ENCODE measurements at places on chromosomes 2 and 18.

- no peak for DNase-seq
Measured at GRCh38 chr2:118058951-118059350, 29.3 kb upstream of the INSIG2 start.

- no peak for DNase-seq
Measured at GRCh38 chr2:12334412-12334966, 382.2 kb upstream of the TRIB2 start.

DNA sequence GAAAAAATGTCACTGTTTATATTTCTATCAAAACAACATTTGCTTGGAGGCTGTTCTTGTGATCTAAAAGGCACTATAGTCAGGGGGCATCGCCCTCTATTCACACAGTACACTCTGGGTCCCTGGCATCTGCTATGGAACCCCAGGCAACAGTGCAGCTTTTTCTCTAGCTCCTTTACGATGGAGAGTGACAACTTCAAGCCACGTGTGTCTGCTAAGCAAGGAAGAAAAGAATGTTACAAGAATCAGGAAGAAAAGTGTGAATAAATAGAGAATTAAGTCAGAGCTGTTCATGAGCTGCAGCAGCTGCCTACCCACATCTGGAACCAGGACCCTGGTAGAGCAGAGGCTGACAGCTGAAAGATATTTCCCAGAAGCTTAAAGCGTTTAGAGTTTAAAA lies 11.2 kb downstream of the RND3 start:
- DNase-seq: no peak

GRCh38 chr2:46315103-46315890 lies 18.1 kb downstream of the EPAS1 start:
- DNase-seq: no peak

- DNase-seq: no peak
Measured at GRCh38 chr18:63273222-63273927, 46.2 kb downstream of the BCL2 start.

GRCh38 chr18:56268952-56269351 lies 369.4 kb downstream of the TXNL1 start:
- no peak for DNase-seq

DNA sequence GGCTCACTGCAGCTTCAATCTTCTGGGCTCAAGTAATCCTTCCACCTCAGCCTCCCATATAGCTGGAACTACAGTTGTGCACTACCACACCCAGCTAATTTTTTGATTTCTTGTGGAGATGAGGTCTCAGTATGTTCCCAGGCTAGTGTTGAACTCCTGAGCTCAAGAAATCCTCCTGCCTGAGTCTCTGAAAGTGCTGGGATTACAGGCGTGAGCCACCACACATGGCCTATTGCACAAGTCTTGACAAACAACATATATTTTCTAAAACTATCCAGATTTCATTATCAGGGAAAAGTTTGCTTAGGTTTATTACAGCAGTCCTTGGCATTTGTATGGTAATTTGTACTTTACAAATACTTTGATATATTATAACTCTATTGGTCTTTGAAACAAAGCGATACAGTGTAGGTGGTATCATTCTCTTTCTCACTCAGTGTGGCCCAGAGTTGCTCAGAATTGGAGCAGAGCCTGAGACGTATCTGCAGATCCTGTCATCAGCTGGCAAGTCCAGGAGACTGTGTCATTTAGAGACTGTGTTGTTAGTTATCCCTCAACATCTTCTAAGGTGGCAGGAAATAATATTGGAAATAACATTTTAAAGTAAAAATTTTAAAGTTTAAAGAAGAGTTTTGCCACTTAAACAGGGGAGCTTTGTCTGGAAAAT lies 41.4 kb downstream of the PDK1 start:
- no peak for DNase-seq

- DNase-seq: no peak
Measured at GRCh38 chr2:144015036-144015435, 504.9 kb downstream of the ZEB2 start.
